Femur (tissue), 1 donor: ENCODE measurements at places on chromosomes 13 and 19.

- no peak for DNase-seq
Measured at GRCh38 chr13:98353750-98354149, 176.7 kb upstream of the RNF113B start.

DNA sequence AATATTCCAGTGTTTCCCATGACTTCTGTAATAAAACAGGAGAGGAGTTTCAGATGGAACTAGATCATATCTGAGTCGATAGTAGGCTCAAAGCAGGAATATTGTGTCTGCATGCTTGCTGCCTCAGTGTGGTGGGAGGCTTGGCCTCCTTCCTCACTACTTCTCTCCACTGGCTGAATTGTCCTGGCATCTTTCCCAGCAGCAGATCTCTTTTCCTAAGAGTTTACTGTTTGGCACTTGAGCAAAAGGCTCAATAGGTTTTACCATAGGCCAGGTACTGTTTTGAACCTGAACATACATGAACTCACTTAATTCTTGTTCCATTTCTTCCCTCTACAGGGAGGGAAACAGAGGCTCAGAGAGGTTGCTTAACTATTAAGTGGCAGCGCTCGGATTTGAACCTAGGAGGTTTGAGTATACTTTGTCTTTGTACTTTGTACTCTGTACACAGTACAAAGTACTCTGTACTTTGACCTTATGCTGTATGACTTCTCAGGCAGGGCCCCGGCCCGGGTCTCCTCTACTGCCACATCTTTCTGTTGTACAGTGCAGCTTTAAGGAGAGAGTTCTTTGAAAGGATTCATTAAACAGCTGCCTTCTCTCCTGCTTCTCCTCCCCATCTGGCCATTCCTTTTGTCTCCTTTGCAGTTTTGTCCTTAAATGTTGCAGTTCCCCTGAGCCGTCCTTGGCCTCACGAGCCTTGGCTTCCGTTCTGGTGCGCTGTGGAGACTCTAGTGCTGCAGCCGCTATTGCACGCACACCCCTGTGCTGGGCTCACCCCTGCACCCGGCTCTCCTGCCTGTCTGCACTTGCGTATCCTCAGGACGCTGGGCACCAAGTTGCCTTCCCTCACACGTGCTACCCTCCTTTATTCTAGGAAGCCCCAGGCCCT lies 8.1 kb downstream of the B3GLCT start:
- DNase-seq: peak; percentile 68

DNA sequence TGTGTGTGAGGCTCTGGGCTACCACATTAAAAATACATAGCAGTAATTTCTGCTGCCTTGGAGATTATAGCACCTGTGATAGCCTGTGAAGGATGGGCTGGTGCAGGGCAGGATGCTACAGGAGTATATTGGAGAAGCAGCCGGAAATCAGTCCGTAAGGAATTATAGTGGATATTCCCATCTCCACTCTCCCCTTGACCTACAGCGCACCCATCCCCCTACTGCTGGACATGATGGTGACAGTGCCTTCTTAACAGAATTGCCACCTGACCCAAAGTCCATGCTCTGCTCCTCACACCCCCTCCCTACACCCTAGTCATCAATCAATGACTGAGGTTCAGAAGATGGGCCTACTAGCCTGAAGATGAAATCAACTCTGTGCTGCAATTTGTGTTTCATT lies 376.0 kb downstream of the GPC5 start:
- no peak for DNase-seq

DNA sequence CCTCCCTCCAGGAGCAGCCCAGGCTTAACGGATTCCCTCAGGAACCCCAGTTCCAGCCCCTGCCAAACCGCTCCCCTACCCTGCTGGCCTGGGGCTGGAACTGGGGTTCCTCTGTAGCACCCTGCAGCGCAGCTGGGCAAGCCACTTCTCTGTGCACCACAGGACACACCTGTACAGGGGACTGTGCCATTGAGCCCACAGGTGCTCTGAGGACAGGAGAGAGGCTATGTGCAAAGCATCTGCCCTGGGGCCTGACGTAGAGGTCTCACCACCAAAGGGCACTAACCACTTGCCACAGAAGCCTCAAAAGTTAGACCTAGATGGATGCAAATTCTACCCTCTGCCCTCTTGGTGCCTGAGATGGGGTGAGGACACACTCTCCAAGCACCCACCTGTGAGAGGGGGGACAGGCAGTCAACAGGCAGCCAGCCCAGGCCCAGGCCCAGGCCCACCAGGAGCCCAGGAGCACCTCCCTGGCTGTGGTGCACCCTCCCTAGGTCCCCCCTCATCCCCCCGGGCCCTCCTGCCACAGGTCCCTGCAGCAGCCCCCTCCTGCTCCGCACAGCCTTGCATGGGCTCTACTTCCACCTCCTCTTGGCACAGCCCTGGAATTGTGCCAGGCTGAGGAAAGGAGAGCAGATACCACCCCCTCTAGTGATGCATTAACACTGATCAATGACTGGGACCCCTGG lies 27.6 kb upstream of the SLC35E1 start:
- DNase-seq: no peak

GRCh38 chr13:37640499-37640898 lies 41.9 kb upstream of the POSTN start:
- DNase-seq: peak; percentile 29

- DNase-seq: no peak
Measured at GRCh38 chr13:97259798-97260714, 37.9 kb downstream of the MBNL2 start.

- no peak for DNase-seq
Measured at GRCh38 chr13:29472332-29472961, 123.0 kb downstream of the SLC7A1 start.

- DNase-seq: no peak
Measured at GRCh38 chr19:5023128-5023571, 54.2 kb downstream of the KDM4B start.

GRCh38 chr19:45834970-45835369 lies 19.9 kb upstream of the RSPH6A start:
- DNase-seq: no peak

GRCh38 chr19:10797541-10798256 lies 38.3 kb downstream of the TMED1 start:
- no peak for DNase-seq

DNA sequence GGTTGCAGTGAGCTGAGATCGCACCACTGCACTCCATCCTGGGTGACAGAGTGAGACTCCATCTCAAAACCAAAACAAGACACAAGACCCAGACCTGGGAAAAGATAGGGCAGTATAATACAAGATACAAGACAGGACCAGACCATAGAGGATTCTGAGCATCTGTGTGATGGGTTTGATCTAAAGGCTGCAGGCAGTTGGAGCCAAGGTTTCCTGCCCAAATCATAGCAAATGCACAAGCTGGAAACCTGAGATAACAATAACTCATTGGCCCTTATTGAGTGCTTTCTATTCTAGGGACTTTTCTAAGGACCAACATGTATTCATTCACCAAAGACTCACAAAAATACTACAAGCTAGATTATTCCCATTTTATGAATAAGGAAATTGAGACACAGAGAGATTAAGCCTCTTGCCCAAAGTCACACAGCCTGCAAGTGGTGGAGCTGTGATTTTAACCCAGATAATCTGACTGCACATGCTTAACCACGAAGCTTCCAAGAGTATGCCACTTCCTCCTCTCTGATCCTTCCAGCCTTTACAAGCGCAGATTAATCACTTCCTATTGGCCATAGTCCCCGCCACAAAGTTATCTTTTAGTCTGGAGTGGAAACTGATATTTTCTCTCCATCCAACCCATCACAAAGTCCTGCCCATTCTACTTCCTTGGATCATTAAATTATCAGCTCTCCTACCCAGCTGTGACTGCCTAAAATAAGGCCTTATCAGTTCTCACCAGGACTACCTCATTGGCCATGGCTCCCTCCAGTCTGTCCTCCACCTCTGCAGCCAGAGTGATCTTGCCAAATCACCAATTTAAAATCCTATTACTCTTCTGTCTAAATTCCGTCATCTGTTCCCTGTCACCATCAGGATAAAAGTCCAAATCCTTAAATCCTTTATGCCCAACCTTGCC lies 147.2 kb downstream of the FLT1 start:
- no peak for DNase-seq

GRCh38 chr13:29143847-29144246 lies 323.7 kb downstream of the MTUS2 start:
- DNase-seq: no peak

- no peak for DNase-seq
Measured at GRCh38 chr19:47653856-47654255, 44.9 kb downstream of the BICRA start.

DNA sequence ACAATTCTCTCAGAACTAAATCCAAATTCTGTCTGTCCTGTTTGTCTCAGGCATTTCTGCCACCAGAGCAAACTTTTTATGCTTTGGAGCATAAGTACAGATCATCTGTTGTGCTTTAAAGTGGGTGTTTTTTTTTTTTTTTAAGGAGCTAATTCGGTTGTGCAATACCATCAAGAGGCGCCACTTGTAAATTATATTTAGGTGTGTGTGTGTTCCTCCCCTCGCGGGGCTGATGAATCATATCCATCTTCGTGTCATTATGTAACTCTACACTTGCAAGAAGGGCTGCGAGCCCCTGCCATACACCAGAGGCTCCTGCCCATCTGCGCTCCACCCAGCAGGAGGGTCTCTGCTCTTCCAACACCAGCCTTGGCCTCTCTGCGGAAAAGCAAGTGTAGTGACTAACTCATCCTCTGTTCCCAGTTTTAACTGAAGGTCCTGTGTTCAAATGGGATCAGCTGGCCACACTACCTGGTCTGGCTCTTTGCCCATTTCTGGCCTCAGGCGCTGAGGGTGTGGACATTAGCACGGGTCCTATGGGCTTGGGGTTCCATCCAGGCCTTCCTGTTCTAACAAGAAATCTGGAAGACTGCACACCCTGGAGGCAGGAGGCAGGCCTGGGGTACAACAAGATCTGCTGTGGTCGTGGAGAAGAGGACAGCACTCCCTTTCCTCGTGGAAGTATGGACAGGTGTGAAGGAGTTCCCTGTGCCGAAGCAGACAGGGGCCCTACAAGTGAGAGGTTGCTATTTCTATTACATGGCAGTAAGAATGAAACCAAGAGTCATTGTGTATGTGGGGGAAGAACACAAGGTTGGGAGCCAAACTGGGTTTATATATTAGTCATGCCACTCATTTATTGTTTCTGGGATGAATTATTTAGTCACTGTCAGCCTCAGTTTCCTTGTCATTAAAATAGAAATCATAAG lies 96.1 kb upstream of the MBNL2 start:
- no peak for DNase-seq

GRCh38 chr19:29880498-29881081 lies 61.4 kb upstream of the URI1 start:
- no peak for DNase-seq

GRCh38 chr19:4360081-4360569 lies 16.8 kb downstream of the MPND start:
- DNase-seq: peak; percentile 19

- no peak for DNase-seq
Measured at GRCh38 chr19:15292847-15293582, 39.3 kb downstream of the BRD4 start.

GRCh38 chr19:17104679-17105078 lies 29.1 kb downstream of the MYO9B start:
- no peak for DNase-seq

DNA sequence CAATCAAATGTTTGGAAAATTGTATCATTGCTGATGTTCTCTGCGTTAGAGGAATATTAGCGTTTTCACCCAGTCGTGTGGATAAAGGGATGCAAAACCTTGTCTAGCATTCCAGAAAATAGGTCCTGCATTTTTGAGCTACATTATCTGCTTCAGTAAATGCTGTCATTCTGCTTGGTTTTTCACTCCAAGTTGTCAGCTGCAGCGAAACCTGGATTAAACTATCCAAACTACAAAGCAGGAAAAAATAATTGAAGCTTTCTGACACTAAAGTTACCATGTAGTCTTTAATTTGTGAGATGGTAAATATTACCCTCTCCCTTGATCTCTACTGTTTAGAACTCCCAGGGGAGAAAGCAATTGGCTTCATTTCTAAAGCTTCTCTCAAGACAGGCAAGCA lies 1795.5 kb upstream of the PRR20A start:
- no peak for DNase-seq

DNA sequence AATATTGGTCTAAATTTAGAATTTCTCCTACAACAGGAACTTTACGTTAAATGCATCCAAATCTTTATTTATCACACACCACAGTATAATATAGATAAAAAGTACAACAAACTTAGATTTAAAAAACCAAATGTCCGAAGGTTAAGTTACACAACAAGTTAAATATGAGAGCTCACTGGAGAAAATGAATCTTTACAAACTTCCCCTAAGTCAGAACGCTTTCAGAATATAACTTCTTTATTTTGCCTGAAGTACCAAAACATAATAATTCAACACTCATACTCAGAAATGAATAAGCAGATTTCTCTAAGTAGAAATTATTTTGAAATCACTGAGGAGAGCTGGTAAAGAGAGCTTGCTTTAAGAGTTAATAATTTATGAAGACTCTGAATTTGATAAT lies 33.8 kb downstream of the TSC22D1 start:
- DNase-seq: no peak

DNA sequence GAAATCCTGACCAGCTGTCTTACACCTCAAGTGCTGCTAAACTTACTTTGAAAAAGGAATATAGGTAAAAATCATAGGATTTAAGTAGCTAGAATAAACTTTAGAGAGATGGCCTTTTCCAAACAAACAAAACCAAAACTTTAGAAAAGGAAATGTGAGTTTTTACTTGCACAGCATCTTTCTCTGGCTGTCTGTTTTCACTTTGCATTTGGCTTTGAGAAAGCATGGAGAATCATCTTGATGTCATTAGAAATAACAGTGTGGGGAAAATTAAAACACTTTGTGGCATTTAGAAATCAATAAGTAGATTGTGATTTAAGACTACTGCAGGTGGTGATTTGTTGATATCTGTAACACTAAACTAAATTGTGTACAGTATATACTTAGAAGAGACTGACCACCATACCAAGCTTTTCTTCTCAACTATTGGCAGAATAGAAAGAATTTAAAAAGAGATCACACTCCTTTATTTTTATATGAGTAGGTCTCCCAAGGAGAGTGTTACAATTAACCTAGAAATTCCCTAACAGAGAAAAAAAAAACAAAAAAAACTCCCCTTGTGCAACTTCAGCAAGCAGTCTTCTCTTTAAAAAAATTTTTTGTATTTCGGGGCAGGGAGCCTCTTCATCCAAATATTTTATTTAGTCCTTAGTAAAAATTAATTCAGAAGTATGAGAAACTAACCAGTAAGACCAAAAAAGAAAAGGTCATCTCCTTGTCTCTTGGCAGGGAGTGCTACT lies 6.1 kb downstream of the WDFY2 start:
- DNase-seq: no peak

GRCh38 chr13:38618336-38618735 lies 68.5 kb upstream of the FREM2 start:
- DNase-seq: no peak

DNA sequence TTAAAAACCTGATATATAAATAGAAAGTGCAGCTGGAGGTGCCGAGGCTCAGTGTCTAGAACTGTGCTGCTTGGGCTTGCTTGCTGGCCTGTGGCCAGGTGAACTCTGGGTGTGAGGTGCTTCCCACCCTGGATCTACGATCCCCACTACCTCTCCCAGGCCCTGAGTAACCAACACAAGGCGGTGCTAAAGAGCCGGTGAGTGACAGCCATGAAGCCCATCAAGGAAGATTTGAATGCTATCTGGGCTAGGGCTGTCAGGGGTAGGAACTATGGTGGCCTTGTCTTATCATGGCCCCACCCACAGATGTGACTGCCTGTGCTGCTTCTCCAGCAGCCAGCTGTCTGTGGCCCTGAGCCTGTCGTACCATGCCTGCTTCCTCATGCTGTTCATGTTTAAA lies 25.6 kb upstream of the ZNF91 start:
- DNase-seq: no peak
